ENCODE measurements at places on chromosomes 6 and 20.

GRCh38 chr6:35311390-35312075 is 13.9 kb downstream of the DEF6 start:
- no peak for DNase-seq

DNA sequence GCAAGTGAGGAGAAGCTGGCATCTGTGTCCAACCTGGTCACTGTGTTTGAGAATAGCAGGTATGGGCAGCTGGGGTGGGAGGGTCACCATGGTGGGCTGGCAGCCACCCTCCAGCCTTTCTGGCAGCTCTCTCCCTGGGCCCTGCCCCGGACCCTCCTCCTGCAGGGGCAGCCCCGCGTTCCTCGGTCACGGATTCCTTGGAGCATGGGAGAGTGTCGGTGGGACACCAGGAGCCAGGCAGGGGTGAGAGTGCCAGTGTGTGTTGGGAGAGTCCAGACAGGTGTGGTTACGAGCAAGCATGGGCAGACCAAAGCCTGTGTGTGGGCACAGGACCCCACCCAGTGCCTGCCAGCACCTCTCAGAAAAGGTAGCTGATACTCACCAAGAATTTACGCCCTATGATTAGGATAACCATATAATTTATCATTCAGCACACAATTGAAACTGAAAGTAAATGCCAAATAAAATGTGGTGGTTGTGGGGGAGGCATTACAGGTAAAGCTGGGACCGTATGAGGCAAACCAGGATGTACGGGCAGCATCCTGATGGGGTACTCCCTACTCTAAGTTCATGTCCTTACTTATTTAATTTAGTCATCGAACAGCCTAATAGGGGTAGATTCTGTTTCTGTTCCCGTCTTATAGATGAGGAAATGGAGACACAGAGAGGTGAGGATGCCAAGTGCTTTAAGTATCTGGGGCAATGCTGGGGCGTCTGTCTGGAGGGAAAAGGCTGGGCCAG is 542 bp downstream of the FGD2 start:
- no peak for DNase-seq

- peak; percentile 41 for DNase-seq
Observed at GRCh38 chr20:62832212-62832922, 15.5 kb downstream of the COL9A3 start.

DNA sequence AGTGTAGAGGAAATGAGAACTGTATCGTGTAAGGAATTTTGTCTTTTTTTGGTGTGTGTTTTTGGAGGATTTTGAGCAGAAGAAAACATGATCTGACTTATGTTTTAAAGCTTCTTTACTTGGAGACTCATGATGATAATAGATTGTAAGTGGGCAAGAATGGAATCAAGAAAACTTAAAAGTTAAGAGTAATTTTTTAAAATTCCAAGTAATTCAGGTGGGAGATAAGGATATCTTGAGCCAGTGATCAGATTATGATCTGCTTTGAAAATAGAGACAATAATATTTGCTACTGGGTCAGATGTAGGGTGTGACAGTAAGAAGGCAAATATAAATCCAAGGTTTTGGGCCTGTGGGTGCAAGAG is 734 bp downstream of the ZSCAN26 start:
- DNase-seq, result no peak

DNA sequence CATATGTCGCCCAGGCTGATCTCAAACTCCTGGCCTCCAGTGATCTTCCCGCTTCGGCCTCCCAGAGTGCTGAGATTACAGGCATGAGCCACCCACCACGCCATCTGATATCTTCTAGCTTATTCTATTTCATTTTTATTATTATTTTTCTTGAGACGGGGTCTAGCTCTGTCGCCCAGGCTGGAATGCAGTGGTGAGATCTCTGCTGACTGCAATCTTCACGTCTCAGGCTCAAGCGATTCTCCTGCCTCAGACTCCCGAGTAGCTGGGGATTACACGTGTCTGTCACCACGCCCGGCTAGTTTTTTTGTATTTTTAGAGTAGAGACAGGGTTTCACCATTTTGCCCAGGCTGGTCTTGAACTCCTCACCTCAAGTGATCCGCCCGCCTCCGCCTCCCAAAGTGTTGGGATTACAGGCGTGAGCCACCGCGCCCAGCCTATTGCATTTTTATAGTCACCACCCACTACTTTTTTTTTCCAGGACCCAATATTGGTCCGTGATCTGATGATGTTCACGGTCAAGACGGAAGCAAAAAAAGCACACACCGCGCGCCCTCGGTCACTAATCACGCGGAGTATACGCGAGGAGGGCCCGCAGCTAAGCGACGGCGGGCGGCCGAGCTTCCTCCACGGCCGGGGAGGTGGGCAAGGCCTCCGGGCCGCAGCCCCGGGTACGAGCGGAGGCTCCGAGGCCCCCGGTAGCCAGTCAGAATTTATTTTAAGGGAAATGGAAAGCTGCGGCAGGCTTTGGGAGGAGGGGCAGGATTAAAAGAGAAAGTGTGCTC is 1.1 kb upstream of the LSM14B start:
- DNase-seq, result no peak

DNA sequence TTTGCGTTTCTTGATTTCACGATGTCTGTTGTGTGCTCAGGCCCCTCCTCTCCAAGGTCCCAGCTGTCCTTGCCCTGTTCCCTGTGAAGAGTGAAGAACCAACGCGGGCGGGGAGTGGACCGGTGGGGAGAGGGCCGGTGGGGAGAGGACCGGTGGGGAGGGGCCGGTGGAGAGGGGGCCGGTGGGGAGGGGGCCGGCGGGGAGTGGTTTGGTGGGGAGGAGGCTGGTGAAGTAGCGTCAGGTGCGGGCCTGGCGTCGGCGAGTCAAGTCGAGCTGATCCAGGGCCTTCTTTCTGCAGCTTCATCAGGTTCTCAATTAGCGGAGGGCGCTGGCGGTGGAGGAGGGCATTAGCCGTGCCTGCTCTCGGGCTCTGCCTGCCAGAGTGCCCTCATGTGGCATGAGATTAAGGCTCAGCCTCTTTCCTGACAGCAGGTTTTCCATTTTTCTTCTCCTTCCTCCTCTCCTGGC is 21.2 kb upstream of the BHLHE23 start:
- peak; percentile 77 for DNase-seq

DNA sequence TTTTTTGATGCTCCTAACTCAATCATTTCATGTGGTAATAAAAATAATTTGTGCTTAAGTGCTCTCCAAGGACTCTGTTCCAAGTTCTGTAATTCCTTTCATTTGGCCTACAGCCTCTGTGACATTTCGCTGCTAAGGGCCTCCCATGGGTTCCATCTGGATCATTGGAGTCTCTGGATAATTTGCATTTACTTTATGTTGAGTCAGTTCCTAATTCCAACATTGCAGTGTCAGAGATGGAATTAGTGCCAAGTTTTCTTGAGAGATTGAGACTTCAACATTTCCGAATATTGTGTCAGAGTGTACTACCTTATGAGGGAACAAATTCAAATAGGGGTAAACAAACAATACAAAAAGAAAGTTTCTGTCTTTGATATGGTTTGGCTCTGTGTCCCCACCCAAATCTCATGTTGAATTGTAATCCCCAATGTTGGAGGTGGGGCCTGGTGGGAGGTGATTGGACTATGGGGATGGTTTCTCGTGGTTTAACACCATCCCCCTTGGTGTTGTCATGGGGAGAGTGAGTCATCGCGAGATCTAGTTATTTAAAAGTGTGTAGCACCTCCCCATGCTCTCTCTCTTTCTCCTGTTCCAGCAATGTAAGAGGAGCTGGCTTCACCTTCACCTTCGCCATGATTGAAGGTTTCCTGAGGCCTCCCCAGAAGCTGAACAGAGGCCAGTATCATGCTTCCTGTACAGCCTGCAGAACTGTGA is 244.1 kb upstream of the TBX18 start:
- no peak for DNase-seq

- no peak for DNase-seq
Observed at GRCh38 chr20:54176610-54177009, 2.8 kb upstream of the CYP24A1 start.

- DNase-seq, result no peak
Observed at GRCh38 chr6:108837236-108837971, 10.8 kb upstream of the ARMC2 start.

- no peak for DNase-seq
Observed at GRCh38 chr20:38214256-38215193, 46.0 kb downstream of the KIAA1755 start.

GRCh38 chr20:38902601-38903000 is 23.6 kb upstream of the FAM83D start:
- no peak for DNase-seq

GRCh38 chr6:151141685-151142084 is 98.1 kb upstream of the AKAP12 start:
- DNase-seq, result no peak

DNA sequence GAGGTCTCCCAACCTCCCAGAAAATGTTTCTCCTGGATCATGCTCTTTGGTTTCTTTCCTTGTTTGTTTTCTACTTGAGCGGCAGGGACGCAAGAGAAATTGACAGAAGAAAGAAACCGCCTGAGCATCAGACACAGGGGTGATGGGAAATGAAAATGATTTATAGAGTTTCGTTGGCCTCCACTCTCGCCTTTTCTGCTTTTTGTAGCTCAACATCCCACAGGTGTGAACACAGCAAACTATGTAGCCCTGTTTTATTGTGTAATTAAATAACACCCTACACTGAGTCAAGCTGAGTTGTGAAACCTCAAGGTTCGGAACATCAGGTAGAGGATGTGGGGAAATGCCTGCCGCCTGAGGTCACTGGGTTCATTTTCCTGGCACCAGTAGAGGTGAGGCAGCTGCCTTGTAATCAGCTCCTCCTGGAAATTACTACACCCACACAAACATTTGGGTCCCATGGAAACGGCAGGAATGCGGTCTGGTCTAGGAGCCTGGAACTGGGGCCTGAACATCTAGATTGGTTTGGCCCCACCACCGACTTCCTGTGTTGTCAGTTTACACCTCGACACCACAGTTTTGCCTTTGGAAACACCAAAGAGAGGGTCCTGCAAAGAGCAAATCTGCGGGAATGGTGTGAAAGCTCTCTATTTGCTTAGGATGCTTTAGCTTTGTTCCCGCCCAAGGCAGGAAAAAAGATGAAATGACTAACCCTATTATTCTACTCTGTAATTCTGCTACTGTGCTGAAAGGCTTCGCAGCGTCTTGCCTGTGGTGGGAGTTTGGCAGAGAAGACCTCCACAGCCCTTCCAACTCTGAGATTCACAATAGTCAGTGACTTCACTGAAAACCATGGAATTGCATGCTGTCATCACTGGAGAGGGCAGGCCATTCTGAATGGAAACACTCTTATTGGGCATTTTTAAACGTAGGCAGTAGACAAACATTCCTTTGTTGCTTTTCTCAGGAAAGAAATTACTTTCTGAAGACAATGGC is 53.0 kb downstream of the ADAT2 start:
- DNase-seq, result no peak

DNA sequence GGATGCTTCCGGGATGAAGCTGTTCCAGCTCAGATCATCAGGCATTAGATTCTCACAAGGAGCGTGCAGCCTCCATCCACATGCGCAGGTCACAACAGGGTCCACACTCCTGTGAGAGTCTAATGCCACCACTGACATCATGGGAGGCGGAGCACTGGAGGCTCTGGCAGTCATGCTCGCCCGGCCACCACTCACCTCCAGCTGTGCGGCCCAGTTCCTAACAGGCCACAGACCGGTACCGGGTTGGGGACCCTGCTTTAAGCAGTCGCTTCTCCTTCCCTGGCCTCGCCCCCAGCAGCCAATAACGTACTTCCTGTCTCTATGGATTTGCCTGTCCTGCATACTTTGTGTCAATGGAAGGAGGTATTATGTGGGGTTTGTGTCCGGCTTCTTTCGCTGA is 236.8 kb downstream of the TAF4 start:
- DNase-seq, result no peak

DNA sequence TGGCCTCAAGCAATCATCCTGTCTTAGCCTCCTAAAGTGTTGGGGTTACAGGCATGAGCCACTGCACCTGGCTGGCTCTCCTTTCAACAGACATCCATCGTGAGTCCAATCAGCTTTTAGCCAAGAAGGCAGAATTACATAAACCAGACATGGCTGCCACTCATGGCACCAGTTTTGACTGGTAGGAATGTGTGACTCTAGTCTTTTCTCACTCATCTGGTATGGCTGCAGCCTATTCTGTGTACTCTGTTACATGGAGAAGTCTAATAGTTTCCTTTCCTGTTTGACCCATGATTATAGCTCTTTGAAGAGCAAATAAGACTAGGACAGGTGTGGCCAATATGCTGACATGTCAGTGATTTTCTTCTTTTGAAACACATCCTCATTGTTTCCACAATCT is 27.0 kb upstream of the RNF144B start:
- DNase-seq, result no peak

DNA sequence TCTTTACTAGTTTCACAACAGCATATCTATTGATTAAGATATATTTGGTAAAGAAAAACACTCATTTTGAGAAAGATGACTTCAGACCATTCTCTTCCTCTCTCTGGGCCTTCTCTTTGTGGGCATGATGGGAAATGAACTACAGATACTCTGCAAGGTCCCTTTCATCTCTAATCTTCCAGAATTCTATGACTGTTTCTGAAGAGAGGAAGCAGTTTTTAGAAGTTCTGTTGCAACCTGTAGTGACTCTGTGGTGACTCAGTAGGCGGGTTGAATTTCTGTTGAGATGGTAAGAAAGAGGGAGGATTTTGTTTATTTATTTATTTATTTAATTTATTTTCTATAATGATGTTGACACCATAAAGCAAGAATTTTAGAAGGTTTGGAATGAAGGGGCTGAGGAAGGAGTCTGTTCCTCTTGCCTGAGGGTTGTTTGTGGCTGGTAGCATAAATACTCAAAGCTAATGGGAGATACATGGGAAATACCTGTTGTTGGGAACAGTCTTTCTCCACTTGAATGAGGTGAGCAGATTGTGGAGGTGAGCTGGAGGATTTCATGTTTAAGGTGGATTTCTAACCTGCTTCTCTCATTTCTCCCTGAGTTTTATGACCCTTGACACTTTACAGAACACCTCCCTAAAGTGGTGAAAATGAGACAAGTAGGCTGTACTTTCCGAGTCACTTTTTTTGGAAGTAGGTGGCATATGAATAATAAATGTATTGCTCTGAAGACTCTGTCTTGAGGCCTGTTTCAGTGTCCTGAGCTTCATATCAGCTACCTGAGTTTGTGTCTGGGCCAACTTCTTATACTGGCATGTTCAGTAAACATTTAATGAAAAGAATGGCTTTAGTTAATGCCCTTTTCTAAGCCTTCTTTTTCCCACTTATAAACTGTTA is 15.0 kb downstream of the ACSS2 start:
- DNase-seq, result no peak

DNA sequence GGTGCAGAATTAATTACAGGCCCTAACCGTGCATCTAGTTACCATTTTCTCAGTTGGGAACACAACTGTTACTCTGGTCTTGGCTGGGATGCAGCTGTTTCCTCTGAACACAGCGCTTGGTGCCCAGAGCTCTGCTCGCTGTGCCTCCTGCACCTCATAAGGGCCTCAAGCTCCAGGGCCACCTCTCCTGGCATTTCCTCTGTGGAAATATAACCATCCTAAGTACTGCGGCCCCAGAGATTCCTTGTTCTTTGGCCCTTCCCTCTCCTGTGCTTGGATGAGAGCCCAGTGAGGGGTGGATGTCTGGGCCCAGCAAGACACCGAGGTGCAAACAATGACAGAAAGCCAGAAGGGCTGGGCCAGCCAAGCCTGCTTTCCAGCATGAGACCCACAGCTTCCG is 169.9 kb upstream of the CST7 start:
- no peak for DNase-seq

Data from NCI-H524 (cell line).